ENCODE measurements at places on chromosomes 7 and 10.
A peak's percentile ranks its signal among the peaks of the same experiment; 100 is the strongest.

GRCh38 chr10:45520476-45520875 lies 146.5 kb downstream of the ALOX5 start:
- no peak for DNase-seq

GRCh38 chr7:17289074-17289645 lies 9.3 kb upstream of the AHR start:
- no peak for DNase-seq

DNA sequence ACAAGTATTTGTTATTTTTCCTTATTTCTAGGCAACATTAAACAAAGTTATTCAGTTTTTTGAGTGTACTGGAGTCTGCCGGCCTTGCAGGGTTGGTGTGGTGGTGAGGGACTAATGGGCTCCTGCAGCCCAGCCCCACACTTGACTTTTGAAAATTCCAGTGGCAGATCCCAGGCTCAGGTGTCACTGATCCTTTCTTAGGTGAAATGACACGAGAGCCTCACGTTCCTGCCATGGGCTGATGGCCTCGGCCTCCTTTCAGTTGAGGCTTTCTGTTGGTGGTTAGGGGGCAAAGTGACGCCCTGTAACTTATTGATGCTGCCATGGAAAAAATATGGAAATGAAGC lies 117.9 kb downstream of the NKX6-2 start:
- DNase-seq = no peak

- DNase-seq = no peak
These were observed 138.2 kb upstream of the TMEM229A start for GRCh38 chr7:124171068-124171467.

DNA sequence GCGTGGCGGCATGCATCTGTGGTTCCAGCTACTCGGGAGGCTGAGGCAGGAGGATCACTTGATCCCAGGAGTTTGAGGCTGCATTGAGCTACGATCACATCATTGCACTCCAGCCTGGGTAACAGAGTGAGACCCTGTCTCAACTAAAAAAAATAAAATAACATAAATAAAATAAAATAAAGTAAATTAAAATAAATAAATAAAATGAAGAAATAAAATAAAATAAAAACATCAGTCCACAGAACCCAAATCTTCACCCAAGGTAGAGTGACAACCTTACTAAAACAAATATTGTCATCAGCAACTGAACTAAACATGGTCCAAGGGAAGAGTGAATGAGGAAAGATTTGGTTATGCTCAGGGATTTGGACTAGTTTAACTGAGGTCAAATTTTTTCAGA lies 24.8 kb upstream of the OCM2 start:
- DNase-seq = no peak

GRCh38 chr10:24722131-24722675 lies 1.5 kb downstream of the ARHGAP21 start:
- DNase-seq = no peak

GRCh38 chr10:9792181-9792580 lies 1225.5 kb upstream of the CELF2 start:
- no peak for DNase-seq

GRCh38 chr7:33959676-33960075 lies 54.3 kb downstream of the BMPER start:
- DNase-seq = no peak

DNA sequence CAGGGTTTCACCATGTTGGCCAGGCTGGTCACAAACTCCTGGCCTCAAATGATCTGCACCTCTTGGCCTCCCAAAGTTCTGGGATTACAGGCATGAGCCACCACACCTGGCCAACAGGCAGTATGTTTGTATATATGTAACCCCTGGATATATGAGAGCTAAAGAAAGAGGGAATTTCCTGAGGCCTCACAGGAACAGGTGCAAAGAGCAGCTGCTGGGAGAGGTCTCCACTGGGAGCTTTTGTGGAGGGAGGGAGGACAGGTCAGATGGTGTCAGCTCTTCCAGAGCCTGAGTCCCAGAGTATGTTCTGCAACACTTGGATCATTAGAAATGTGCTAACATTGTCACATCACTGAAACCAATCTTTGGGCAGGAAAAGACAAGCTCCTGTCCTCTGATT lies 110.1 kb upstream of the KIF5B start:
- no peak for DNase-seq

- DNase-seq = peak; percentile 85
These were observed at the start of gene AKR1E2 for GRCh38 chr10:4825868-4826791. Gene AKR1E2 (plus strand): TSS chr10:4826207. CDS start chr10:4826325, 118 bp downstream.

DNA sequence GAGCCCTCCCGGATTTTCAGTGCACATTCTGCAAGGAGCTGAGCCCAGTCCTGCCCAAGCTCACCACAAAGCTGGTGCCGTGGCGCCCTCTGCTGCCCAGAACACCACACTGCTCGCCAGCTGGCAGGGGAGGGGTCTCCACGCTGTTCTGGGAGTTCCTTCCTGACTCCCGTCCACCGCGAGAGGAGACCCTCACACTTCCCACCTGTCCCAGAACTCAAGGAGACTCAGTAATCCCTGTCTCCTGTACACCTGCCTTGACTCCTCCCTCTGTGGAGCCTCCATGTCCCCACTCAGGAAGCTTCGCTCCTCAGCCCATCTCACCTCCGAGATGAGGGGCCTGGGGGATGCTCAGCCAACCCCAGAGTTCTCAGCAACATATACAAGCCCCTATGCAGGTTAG lies 11.3 kb downstream of the C10orf105 start:
- DNase-seq = peak; percentile 72

DNA sequence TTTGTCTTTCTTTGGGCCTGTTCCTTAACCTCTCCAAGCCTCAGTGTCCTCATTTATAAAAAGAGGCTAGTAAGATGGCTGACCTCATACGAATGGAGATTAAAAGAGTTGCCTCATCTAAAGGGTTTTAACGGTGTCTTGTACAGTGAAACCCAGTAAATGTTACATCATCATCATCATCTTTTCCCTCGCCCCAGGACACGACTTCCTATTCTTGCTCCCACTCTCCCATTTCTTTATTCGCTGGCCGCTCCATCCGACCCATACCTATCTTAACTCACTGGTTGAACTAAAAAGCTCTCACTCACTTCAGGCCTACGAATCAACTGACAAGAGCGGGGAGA lies 554 bp downstream of the FRA10AC1 start:
- no peak for DNase-seq

DNA sequence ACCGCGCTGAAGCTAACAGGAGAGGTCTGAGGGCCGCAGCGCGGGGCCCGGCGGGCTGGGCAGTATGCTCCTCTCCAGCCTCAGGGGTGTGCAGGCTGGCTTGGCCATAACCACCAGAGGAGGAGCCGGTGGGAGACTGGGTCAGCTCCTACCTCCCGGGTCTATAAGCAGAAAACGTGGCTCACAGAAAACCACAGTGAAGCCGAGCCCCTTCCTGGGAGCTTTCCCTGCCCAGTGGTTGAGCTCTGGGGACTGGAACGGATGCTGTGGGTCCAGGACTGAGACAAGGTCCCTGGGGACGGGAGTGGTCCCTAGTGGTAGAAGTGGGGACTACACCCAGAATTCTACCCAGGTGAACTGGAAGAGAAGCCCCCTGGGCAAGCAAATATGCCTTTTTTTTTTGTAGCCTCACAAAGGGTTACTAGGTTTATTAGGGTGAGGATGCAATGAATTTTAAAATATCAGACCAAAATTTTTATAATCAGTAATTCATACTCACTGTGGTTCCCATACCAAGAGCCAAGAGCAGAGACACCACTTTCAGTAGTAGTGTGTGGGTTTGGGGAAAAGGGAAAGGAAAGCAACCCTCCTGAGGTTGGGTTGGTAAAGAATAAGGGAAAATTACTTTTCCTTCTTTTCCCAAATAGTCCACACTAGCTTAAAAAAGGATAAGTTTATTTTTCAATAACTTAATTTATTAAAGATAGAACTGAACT lies 67.9 kb upstream of the PRKCQ start:
- peak; percentile 53 for DNase-seq

DNA sequence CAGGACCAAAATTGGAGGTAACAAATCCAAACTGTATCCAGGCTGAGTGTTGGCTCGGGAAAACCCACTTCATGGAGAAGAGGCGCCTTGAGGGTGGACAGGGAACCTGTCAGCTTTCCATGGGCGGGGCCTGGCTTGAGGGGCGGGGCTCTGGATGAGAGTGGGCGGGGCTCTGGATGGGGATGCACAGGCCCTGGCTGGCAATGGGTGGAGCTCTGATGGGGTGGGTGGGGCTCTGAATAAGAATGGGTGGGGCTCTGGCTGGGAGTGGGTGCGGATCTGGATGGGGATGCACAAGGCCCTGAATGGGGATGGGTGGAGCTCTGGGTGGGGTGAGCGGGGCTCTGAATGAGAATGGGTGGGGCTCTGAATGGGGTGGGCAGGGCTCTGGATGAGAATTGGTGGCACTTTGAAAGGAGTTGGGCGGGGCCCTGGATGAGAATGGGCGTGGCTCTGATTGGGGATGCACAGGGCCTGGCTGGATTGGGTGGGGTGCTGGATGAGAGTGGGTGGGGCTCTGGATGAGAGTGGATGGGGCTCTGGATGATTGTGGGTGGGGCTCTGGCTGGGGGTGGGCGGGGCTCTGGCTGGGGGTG lies 96.6 kb upstream of the NPTX2 start:
- no peak for DNase-seq

DNA sequence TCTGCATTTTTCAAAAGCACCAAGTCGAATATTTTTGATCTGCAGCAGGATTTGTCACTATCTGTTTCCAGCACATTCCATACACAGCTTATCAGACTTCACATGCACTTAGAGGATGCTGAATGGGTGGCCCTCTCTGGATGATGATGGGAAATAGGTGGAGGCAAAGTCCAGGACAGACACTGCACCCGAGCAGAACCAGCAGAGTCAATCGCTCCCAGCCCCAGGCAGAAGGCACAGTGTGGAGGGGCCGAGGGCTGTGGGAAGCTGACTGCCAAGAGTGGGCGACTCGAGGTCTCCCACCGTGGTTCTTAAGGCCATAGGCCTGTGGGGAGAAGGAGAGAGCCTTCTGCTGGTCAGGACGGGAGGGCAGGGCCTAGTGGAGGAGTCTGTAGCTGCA lies 490.2 kb upstream of the MGMT start:
- DNase-seq = no peak

- no peak for DNase-seq
These were observed 103.3 kb upstream of the PFKP start for GRCh38 chr10:2963889-2964631.

- DNase-seq = no peak
These were observed 58.3 kb upstream of the SHH start for GRCh38 chr7:155870334-155871180.

- no peak for DNase-seq
These were observed 287.1 kb upstream of the C7orf33 start for GRCh38 chr7:148303295-148304082.

GRCh38 chr10:30812018-30812851 lies 182.7 kb upstream of the LYZL2 start:
- no peak for DNase-seq

DNA sequence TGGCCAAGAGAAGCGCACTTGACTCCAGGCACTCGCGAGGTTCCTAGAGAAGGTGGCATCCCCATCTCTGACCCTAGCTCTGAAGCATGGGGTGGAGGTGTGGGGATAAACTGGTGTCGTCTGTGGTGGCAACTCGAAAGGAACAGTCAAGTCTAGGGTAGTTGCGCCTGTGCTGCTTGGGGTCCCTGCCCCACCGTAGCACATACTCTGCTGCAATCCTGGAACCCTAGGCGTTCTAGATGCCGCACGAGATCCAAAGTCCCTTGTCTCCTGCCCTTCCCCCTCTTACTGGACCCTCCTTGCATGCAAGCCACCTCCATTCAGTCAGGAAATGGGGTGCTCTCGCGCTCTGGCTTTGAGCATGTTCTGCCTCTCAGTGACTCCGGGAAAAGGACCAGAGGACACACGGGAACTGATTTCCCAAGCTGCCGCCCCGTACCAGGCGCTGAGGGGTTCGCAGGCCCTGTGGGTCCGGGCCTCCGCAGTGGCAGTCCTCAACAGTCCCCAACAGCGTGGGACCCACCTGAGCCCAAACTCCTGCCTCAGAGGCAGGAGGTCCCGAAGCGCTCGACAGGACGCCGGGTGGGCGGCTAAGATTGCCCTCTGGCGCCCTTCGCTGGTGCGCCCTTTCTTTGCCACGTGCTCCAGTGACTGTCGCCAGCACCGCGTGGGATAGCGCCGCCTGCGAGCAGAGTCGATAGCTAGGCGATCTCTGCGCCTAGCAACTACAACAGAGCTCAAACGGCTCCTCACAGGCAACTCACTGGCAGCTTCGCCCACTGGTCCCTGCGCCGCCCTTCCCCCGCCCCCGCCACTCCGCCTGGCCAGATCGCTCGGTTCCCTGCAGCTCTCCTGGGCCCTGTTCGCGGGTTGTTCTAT lies 452.0 kb downstream of the REEP3 start:
- DNase-seq = no peak

DNA sequence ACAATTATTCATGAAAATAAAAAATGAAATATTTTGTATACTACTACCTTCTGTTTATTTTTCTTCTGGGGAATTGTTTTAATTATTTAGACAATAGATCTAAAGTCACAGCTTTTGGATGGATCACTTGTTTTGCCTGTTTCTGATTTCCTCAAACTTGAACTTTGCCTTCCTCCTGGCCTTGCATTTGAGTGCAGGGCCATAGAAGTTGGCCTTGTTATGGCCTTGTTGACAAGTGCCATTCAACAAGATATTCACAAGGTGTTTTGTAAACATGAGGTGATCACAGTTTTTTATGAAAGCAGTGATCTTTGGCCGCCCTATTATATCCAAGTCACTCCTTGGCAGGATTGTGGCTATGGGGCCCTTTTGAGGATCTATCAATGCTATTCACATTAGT lies 4.6 kb downstream of the ZNF22 start:
- no peak for DNase-seq

GRCh38 chr10:31083765-31084184 lies 52.1 kb upstream of the ZNF438 start:
- DNase-seq = peak; percentile 54

- DNase-seq = no peak
These were observed 317.9 kb upstream of the NFE2L3 start for GRCh38 chr7:25834050-25834449.

DNA sequence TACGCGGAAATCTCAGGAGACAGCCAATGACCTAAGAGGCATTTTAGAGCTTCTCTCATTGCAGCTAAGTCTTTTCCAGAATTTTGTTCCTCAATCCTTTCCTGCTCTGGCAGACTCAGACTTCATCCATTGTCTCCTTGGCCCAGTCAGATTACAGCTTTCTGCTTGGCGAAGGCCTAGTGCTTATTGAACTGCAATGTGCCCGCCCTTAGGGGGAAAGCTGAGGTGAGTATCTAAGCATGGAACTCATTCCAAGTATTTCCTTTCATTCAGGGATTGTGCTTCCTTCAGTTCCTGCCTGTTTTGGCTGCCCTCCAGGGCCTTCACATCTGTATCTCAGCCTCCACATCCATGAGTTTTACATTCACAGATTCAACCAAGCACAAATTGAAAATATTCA lies 37.5 kb downstream of the PRLHR start:
- no peak for DNase-seq

- no peak for DNase-seq
These were observed 1077.1 kb upstream of the C7orf33 start for GRCh38 chr7:147513451-147513850.

- no peak for DNase-seq
These were observed 611 bp downstream of the NDUFA5 start for GRCh38 chr7:123557016-123557397.
